Esophagus muscularis mucosa (tissue), 4 donors: ENCODE measurements at places on chromosomes 2 and 18. TPM values are rescaled to one million over a fixed set of nuclear protein-coding genes. Genes with fewer than 3 reads are reported as not detected.

DNA sequence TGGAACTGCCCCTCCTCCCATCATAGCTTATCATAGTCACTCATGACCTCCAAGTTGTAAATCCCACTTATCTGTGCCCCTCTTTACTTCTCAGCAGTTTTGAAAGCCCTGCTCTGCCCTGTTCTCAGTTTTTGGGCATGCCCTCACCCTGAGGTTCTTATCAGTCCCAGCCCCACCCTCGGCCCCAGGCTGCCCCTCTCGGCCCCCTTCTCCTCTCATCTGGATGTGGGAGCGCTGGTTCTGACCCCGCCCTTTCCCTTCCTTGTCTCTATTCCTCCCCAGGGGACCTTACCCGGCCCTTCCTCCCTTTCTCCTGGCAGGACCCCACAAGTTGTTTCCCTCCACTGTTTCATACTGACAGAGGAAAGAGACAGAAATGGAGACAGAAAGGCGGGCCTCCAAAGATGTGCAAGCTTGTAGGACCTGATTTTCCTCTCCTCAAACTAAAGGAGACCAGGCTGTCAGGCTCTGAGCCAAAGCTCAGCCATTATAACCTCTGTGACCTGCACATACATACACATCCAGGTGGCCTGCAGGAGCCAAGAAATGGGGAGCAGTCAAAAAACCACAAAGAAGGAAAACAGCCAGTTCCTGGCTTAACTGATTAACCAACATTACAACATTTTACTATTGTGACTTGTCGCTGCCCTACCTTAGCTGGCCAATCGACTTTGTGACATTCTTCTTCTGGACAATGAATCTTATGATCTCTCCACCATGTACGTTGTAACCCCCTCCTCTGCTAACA lies 171.0 kb upstream of the HS6ST1 start:
- no peak overlapping the region for H3K27ac ChIP-seq
- no peak for DNase-seq
- no peaks in the 10 kb centered on the region for H3K4me1 ChIP-seq
- peaks cover 18% of the 10 kb centered on the region for H3K27me3 ChIP-seq
- H3K4me3 ChIP-seq: no peak overlapping the region
- H3K36me3 ChIP-seq: no peaks in the 10 kb centered on the region

GRCh38 chr2:187936228-187936627 lies 355.4 kb upstream of the GULP1 start:
- H3K27ac ChIP-seq: no peak overlapping the region
- H3K36me3 ChIP-seq: no peaks in the 10 kb centered on the region
- no peak overlapping the region for H3K4me3 ChIP-seq
- H3K27me3 ChIP-seq: no peaks in the 10 kb centered on the region

GRCh38 chr18:73879328-73879727 lies 268.3 kb downstream of the FBXO15 start:
- H3K4me3 ChIP-seq: no peak overlapping the region
- no peak overlapping the region for H3K27ac ChIP-seq
- H3K4me1 ChIP-seq: no peaks in the 10 kb centered on the region
- DNase-seq: no peak

SPTBN1 gene
- total RNA-seq: 600 TPM
